ENCODE measurements at places on chromosomes 2 and 18.

- DNase-seq, result no peak
These were observed 822.9 kb downstream of the RNF144A start for GRCh38 chr2:7740114-7740513.

GRCh38 chr2:237291138-237291792 is 122.7 kb downstream of the COL6A3 start:
- DNase-seq, result peak; percentile 75

- DNase-seq, result no peak
These were observed 7.9 kb upstream of the LBH start for GRCh38 chr2:30223413-30223874.

DNA sequence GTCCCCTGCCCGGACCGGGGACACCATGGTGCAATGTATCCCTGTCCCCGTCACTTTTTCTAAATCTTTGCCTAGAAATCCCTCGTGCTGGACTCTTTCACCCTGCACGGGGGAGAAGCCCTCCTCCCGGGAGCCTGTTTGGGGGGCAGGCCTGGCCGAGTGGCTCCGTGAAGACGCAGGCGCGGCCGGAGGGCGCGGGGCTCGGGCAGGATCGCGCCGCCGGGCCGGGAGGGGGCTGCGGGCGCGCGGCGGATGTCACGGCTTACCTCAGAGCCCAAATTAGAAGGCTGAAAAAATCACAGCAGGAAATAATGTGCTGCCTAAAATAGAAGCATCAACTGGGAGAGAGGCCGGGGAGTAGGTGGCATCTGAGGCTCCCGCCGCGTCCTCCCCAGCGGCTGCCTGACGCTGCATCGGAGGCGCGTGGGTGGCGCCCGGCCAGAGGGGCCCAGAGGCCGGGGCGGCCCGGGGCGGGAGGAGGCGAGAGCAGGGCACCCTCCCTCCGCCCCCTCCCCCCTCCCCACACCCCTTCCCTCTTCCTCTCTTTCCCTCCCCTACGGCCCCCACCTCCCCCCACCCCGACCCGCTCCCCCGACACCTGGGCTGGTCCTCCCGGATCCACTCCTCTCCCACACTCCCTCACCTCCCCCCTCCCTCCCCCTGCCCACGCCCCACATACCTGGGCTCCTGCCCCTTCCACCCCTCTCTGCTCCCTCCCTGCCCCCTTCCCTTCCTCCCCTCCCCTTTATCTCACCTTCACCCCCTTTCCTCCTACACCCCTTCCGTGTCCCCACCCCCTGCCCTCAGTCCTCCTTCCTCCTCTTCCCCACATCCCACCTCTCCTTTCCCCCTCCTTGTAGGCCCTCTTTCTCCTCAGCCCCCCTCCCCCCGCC is 51.9 kb downstream of the SLC4A1AP start:
- peak; percentile 33 for DNase-seq

DNA sequence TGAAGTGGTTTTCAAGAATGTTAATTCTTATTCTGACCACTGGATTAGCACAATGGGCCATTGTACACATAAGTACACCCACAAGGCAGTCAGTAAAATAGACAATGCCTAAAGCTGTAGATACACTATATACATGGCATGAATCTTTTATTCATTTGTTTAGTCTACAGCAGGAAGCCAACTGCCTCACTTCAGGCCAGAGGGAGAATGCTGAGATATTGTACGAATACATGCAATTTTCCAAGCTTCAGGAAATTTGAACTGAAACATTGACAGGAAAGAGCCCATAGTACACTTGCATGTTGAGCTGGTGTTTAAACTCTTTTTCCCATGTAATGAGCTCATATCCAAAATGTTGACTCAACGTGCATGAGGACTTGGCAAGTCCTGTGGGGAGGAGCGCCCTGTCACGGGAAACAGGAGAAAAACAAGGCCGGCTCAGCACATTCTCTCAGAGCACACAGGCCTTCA is 111.6 kb upstream of the CYP1B1 start:
- DNase-seq, result no peak

GRCh38 chr2:114259389-114259788 is 183.1 kb upstream of the DPP10 start:
- no peak for DNase-seq

GRCh38 chr18:78728784-78729467 is 250.7 kb upstream of the SALL3 start:
- no peak for DNase-seq

DNA sequence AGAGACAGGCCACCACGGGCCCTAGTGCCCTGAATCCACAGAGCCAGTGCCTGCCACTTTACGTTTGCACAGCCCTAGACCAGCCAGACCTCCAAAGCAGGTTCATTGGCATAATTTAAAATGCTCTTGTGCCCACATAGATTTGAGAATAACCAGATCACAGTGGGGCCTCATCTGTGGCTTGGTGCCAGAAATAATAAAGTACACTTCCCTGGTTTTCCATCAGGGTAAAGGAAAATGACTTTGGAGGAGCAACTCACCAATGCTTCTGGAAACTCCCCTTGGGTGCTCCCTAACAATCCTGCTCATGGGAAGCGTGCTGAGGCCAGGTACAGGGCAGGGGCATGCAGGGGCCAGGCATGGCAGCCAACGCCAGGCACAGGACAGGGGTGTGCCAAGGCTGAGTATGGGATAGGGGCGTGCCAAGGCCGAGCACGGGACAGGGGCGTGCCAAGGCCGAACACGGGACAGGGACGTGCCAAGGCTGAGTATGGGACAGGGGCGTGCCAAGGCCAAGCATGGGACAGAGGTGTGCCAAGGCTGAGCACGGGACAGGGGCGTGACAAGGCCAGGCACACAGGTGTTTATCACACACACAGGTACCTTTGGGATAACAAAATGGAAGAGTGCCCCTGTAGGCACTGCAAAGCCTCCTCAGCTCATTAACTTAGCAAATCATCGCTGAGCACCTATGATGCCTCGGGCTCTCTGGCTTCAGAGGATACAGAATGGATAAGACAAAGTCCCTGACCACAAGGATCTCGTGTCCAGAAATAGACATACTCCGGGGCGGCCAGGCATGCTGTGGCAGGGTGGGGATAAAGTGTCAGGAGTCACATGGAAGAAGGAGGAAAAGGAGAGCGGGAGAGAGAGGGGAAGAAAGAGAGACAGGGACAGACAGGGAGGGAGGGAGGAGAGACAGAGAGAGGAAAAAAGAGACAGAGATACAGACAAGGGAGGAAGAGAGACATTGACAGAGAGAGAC is 334.7 kb downstream of the EIPR1 start:
- no peak for DNase-seq

DNA sequence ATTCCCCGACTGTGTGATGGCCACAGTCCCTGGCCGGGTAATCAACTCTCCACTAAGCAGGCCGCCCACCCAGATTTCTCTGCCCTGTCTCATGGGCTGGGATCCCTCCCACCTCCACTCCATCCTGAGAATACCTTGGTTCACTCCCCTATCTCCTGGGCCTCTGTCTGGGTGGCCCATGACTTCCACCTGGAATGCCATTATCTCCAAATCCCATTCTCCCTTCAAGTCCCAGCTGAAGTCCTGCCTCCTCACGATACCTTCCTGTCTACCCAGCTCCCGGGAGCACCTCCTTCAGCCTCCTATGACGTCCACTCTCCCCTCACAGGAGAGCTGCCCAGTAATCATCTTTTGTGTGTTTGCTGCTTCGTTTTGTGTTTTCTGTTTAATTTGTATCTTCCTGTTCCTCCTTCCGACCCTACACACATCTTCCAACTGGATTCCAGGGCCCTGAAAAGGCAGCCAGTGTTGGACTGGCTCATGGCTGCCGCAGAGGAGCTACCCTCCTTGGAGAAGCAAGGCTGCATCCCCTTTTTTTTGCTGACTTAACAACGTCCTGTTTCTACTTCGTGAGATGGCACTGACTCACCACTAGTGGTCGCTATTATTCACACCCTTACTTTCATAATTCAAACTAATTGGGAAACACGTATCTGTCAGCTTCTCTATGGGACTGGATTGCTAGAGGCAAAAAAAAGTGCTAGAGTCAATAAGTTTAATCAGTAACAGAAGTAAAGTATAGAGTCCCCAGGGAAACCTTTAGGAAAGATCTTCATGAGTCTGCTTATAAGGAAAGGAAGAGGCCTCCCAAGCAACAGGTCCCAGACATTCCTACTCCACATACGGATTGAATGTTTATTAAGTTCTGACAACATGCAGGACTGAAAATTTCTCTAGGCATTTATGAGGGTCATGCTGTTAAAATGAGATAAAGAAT is 171.9 kb upstream of the GATA6 start:
- peak; percentile 25 for DNase-seq

GRCh38 chr2:138979131-138979785 is 199.1 kb upstream of the NXPH2 start:
- peak; percentile 15 for DNase-seq

GRCh38 chr2:109690457-109690821 is 76.3 kb downstream of the SOWAHC start:
- no peak for DNase-seq

Data from brain (organoid and tissue), 16 donors.